NCI-H1436 treated with DMSO at 0.1 percent for 48 hours (cell line): ENCODE measurements at places on chromosomes 12 and 14.

DNA sequence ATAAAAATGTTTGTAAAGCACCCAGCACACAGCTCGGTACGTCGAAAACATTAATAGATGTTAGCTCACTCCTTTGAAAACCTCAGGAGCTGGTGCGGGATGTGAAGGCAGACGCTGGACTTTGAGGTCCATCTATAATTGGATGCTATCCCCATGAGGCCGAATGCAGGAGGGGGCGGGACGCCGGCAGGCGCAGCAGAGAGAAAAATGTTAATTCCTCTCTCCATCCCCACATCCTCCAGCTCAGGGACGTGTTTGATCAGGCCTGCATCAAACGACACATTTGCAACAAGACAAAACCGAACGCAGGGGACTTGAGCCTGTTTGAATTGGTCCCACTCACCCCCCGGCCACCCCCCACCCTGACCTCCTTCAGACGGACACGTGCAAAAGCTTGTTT is 231.0 kb downstream of the RBM19 start:
- no peak for DNase-seq

- DNase-seq, result no peak
Observed at GRCh38 chr12:25801734-25802133, 156.7 kb upstream of the RASSF8 start.

DNA sequence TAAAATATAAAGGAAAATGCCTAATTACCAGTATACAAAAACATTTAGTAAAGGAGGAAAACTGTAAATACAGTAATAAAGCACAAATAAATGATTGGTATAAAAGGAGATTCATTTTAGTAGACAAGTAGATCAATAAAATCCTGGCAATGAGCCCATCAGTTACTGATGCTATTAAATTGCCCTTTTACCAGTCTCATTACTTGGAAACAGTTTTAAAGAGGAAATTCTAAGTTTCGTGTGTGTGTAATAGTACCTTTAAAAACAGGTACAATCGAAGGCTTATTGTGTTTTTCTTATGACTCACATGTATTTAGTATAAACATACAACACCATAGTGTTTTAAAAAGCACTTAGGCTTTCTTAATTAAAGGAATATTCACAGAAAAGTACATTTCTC is 46.4 kb upstream of the SYT10 start:
- DNase-seq, result no peak

- DNase-seq, result no peak
Observed at GRCh38 chr14:70908935-70909641, 1.8 kb downstream of the PCNX1 start.

GRCh38 chr12:125140279-125141209 is 75.3 kb downstream of the AACS start:
- DNase-seq, result no peak

- DNase-seq, result no peak
Observed at GRCh38 chr14:25349269-25349668, 299.3 kb upstream of the STXBP6 start.

GRCh38 chr12:76014007-76014406 is 17.6 kb downstream of the PHLDA1 start:
- no peak for DNase-seq

DNA sequence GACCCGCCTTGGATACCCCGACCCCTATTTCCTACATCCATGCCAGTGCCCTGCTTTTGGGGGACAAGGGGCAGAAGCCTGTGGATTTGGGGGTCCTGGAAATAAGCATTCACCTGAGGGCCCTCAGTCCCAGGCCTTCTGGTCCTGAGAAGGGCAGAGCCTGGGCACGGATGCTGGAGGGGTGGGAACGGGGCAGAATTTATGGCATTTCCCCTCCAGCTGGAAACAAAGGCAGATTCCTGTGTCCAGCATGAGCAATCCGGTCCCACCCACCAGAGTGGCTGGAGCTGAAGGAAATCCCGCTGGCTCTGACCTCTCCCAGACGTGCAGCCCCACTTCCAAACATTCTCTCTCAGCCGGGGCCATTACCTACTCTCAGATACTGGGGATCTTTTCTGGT is 9.3 kb downstream of the ANKRD33 start:
- no peak for DNase-seq

GRCh38 chr12:128810182-128811127 is 13.3 kb downstream of the SLC15A4 start:
- DNase-seq, result no peak

DNA sequence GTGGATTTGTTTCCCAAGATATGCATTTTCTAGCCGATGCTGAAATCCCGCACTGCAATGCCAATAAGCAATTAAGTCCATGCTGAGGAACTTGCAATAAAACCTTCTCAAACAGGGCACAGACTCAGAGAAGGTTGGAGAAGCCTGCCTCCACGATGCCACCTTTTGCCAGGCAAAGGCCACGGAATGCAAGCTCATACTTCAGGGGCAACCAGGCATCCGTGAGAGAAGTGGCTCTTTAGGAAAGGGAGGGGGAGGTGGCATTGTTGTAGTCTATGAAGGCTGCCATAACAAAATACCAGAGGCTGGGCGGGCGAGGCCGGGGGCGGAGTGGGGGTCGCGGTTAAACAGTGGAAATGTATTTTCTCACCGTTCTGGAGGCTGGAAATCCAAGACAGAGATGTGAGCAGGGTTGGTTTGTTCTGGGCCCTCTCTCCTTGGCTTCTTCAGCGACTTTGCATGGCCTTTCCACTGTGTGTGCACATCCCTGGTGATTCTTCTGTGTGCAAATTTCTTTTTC is 689.5 kb downstream of the VRK1 start:
- no peak for DNase-seq

DNA sequence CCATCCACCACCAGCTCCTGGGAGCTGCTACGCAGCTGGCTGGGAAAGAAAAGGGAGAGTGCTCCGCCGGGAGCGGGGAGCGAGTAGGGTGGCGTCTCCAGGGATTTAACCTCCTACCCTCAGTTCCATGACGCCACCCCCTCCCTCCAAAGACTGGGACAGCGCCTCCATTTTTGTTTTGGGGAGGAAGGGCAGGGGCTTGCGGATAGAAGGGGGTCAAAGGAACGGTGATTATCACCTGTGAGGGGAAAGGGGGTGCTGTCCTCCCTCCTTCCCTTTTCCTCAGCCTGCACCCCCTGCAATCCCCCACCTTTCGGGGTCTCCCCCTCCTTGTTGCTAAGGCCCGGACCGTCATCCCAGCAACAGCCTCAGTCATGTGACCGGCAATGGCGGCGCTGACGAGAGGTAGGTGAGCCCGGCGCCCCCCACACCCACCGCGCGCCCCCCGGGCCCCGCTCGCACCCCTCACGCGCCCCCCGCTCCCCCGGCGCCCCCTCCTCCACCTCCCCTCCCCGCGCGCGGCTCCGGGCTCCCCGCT is at the start of gene DTX3:
Gene DTX3, plus strand, starts transcription at position 371 of the 538 bp plus-strand sequence. CDS start 1,694 bp downstream, outside the sequence.
- no peak for DNase-seq

DNA sequence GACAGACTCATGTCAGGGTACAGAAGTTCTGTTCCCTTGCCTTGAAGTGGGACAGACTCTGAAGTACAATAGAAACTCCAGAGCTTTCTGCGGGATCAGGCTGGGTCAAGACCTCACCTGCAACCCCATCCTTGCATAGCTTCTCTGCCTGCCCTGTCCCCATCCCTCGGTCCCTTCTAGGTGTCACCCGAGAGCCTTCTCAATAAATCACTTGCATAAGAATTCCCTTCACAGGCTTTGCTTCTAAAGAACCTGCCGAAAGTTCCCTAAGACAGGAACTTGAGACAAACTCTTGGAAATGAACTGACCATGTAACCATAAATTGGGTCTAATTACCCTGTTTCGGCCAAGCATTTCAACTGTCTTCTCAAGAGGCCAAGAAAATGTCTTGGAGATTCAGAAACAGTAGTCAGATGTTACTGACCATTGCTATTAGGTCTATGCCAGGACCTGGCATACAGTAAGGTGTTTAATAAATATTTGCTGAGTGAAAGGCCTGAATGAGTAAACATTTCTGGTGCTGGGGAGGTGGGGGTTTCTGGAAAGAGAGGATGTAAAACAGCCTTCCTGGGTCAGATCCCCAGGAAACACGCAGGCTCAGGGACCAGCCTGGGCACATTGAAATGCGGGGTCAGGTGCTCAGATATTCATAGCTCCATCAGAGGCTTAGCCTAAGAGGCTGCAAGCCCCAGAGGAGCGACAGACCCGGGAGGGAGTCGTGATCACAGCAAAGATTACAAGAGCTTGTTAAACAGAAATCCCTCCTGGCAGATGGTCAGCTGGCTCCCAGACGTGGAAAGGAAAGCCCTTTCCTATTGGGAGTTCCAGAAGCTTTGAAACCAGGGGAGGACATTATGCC is 226.2 kb upstream of the LHX5 start:
- no peak for DNase-seq

- no peak for DNase-seq
Observed at GRCh38 chr14:60512126-60512525, 3.2 kb downstream of the SIX6 start.

DNA sequence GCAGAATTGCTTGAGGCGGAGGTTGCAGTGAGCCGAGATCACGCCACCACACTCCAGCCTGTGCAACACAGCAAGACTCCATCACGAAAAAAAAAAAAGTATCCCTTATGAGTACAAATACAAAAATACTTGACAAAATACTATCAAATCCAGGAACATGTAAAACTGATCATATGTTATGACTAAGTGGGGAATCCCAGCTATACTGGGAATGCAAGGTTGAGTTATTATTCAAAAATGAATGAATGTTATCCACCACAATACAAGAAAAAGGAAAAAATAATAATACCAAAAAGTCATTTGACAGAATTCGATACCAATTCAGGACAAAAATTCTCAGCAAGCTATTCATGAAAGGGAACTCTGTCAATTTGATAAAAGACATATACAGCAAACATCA is 32.6 kb downstream of the MOK start:
- no peak for DNase-seq

GRCh38 chr12:102510463-102510862 is 30.1 kb upstream of the IGF1 start:
- no peak for DNase-seq

DNA sequence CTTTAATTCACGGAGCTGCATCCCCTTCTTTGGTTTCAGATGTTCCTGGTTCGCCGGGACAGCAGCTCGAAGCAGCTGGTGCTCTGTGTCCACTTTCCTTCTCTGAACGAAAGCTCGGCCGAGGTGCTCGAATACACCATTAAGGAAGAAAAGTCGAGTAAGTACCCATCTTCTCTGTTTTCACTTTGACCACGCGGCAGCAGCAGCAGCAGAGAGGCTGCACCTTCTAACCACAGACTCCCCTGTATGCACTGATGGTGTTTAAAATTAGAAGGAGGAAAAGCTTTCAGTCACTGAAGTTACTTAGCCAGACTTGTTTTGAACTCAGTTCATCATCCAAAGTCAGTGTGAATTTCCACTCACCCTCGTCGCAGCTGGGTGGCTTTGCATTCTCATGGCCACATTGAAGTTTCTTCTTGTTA is 63.8 kb downstream of the RIN3 start:
- no peak for DNase-seq

GRCh38 chr14:38788060-38788459 is 315.0 kb downstream of the SEC23A start:
- DNase-seq, result no peak

DNA sequence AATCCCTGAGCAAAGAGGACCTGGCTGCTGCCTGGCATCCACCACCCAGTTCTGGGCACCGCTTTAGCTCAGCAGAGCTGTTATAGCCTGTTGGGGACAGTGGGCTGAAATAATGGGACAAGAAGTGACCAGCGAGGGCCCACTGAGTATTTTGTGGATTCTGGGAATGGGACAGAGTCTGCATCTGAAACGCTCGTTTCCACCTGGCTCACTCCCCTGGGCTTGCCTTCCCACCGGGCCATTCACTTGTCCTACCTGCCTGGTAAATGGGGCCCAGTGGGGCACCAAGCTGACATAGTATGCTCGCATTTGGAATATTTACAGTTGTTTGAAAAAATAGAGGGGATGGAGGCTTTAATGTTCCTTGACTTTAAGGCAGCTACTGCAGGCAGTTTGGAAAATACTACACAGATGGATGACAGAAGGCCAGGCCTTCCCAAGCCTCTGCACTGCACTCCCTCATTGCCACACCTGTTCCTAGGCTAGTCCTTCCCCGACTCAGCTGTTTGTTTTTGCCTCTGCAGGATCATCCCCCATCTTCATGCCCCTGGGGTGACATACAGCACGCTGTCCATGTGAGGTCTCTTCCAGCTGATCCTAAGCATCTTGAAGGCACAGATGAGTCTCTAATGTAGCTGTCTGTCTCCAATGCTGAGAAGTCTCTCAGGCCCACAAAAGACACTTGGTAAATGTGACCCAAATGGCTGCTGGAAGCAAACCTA is 61.3 kb upstream of the DICER1 start:
- no peak for DNase-seq

DNA sequence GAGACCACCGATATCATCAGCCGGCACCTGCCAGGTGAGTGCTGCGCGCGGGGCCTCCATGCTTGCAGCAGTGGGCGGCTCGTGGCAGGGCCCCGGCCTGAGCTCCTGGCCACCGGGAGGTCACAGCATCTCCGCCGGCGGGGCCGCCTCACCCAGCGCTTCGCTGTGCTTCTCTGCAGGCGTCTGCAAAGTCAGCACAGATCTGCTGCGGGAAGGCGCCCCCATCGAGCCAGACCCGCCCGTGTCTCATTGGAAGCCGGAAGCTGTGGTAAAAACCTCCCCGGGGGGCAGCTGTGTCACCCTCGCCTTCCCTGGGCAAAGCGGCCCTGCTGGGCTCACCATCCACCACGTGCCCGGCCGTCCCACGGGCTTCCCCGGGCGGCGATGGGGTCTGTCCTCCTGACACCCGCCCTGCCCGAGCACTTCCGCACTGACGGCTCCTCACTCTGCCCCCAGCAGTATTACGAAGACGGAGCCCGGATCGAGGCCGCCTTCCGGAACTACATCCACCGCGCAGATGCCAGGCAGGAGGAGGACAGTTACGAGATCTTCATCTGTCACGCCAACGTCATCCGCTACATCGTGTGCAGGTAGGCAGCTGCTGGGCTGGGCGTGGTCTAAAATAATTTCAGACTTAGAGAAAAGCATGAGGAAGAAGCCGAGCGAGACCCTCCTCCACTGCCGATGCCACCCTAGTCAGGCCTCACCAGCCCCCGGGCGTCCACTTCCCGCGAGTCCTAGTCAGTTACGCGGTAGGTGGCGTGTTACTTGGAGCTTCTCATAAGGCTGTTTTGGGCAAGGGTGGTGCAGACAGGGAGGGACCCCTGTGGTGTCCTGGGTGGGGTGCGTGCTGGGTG is 7.1 kb downstream of the PGAM5 start:
- no peak for DNase-seq

DNA sequence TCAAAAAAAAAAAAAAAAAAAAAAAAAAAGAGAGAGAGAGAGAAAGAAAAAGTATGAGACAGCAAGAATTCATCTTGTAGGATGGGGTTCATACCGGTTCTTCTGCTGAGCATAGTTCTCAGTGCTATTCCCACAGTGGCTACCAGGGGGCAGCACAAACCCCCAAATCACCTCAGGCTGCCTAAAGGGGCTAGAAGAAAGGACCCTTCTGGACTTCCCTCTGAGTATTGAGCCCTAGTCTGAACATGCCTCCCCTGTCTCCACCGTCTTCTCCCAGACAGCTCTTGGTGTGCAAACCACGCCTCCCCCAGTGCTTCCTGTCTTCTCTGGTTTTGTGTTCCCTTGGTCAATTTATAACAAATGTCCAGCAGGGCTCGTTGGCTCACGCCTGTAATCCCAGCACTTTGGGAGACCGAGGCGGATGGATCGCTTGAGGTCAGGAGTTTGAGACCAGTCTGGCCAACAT is 31.3 kb upstream of the SMUG1 start:
- DNase-seq, result peak; percentile 16

- DNase-seq, result no peak
Observed at GRCh38 chr12:114984634-114985061, 300.7 kb upstream of the TBX3 start.
